Stimulated activated CD4-positive, alpha-beta T cell treated with anti-CD3 and anti-CD28 coated beads, Interleukin-4, amount 100 ng/mL, for 24 hours (primary cell): ENCODE measurements at places on chromosomes 3 and 15.

- peak; percentile 51 for DNase-seq
Measured at GRCh38 chr3:195522254-195523023, 20.7 kb downstream of the PPP1R2 start.

DNA sequence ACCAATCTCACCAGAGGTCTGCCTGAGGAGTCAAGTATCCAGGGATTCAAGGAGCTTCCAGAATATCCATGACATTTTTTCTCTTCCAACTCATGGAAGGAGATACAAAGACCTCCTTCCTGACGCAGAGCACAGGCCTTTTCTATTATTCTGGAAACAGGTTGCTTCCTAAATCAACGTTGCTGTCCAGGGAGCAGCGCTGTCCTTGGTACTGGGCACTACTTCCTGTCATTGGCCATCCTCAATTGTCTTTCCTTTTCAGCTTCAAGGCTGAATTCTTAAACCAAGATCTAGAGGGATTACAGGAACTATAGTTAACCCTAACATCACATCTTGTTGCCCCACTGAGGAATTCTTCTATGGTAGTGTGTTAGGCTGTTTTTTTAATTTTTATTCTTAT, 50.4 kb upstream of the TBC1D21 start:
- no peak for DNase-seq

- DNase-seq = no peak
Measured at GRCh38 chr3:28077572-28077971, 163.8 kb upstream of the CMC1 start.

- no peak for DNase-seq
Measured at GRCh38 chr3:55904716-55905115, 417.6 kb upstream of the WNT5A start.

GRCh38 chr3:67376416-67376815, 278.0 kb downstream of the SUCLG2 start:
- DNase-seq = no peak

DNA sequence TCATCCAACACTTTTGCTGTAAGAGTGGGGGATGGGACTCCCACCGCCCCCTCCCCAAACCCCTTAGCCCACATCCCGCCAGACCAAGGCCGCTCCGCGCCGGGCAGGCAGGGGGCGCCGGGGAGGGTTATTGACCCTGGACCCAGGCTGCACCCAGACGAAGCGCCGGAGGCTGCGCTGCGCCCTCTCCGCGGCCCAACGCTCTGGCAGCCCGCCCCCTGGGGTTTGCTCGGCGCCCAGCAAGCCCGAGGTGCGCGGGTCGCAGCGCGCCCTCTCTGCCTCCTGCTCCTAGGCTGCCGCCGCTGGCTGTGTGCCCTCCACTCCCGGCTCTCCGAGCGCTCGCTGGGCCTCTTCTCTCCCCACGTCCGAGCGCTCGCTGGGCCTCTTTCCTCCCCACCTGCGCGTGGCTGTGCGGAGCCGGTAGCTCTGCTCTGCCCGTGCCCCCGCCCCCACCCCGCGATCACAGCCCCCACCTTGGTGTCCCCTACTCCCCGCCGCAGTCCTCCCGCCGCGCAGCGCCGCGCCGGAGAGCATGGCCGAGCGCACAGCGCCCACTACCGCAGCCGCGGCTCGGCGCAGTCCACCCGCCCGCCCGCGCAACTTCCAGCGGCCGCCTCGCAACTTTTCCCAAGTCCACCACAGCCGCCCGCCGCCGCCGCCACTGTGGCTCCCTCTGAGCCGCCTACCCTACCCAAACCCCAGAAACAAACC, 1.2 kb downstream of the MECOM start:
- DNase-seq = peak; percentile 20

- no peak for DNase-seq
Measured at GRCh38 chr3:24483873-24484272, 10.8 kb downstream of the THRB start.

DNA sequence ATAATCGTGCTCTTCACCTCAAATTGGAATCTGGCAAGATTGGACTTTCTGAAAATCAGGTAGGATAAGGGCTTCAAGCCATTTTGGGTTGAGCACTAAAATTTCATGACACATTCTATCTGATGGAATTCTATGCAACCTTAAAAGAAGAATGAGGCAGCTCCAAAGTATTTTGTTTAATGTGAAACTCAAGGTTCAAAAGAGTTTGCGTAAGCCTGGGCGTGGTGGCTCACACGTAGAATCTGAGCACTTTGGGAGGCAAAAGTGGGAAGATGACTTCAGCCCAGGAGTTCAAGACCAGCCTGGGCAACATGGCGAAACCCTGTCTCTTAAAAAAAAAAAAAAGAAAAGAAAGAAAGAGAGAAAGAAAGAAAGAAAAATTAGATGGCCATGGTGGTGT, 3.6 kb upstream of the PLA1A start:
- no peak for DNase-seq

GRCh38 chr3:188624384-188624783, 470.4 kb downstream of the LPP start:
- DNase-seq = no peak

DNA sequence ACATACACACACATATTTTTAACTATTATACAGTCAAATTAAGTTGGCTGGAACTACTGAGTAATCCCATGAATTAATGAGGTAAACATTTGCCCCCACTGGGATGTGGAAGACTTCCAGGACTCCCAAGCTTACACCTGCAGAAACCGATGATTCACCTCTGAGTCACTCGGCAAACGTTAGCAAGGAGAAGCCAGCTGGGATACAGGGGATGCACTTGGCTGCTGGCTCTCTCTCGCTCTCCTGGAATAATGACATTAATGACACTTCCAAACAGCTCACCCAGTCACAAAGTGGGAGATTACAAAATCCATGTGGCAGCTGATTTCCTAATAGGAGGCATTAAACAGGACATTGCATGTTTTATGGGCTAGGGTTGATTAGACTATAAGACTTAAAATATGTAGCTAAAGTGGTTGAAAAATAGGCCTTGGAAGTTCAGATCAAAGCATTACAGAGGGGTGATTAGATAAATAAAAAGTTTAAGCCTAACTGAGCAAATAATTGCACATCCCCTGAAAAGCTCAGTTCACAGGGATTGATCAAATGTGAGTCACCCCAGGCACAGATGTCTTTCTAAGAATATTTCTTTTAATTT, 500.9 kb downstream of the SOX2 start:
- DNase-seq = no peak

GRCh38 chr3:184769382-184770170, 42.4 kb upstream of the VPS8 start:
- DNase-seq = no peak

DNA sequence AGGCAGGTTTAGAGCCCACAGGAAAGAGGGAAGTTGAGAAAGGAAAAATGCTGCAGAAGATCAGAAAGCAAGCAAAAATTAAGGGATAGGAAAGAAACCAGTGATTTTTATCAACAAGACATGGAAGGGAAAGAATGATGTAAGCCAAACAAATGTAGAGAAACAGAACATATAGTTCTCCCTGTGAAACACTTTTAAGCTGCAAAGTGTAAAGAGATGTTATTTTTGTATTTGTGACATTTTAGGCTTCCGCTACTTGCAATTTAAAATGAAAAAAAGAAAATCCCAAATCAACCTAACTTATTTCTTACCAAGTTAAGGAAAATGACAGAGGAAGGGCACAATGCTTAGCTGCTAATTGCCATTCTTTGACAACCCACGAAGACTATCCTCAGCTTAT, 111.6 kb downstream of the PDCD6IP start:
- DNase-seq = no peak

DNA sequence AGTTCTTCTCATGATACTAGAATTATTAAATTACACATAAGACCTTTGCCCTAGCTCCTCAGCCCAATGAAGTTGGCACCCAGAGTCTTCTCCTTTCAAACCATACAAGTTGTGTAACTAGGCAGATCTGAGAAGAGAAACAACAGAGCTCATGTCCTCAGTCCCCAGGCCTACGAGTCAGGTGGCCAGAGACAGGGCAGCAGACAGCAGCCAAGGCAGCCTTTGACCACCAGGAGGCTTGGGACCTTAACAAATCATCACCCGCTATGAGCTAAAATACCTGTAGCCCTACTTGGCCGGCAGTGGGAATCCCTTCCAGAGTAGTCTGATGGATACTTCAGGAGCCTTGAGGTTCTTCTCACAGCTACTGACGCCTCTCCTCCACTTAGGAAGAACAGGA, 18.3 kb downstream of the STIMATE start:
- no peak for DNase-seq

DNA sequence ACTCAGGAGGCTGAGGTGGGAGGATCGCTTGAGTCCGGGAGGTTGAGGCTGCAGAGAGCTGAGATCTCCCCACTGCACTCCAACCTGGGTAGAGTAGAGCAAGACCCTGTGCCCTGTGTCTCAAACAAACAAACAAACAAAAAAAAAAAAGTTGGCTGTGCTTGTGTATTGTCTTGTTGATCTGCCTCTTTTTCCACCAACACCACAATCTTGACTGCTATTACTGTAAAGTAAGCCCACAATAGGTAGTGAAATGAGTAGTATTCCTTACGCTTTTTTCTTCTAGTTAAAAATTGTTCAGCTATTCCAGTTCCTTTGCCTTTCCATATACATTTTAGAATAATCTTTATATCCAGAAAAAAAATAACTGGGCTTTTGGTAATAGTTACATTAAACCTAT, 35.5 kb downstream of the PTH1R start:
- no peak for DNase-seq

- DNase-seq = no peak
Measured at GRCh38 chr3:57978316-57978715, 29.9 kb upstream of the FLNB start.

GRCh38 chr15:67232591-67232990, 21.9 kb downstream of the AAGAB start:
- DNase-seq = no peak

GRCh38 chr15:68589783-68590710, 11.3 kb downstream of the CORO2B start:
- DNase-seq = no peak

DNA sequence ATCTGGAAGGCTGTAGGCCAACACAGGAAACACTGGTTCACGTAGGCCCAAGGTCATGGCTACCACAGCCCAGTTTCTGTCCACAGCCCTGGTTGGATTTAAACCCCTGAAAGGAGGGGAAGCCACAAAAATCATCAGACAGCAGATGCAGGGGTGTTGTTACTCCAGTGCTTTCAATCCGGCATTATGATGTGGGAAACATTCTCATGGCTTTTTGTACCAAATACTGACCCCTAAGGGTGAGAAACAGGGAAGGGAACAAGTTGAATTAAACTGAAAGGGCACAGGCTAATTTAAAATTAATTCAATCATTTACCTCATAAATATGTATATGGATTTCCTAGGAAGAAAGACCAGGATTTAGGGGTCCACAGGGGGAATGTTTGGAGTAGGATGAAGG, 375.6 kb downstream of the CTNNB1 start:
- DNase-seq = no peak

DNA sequence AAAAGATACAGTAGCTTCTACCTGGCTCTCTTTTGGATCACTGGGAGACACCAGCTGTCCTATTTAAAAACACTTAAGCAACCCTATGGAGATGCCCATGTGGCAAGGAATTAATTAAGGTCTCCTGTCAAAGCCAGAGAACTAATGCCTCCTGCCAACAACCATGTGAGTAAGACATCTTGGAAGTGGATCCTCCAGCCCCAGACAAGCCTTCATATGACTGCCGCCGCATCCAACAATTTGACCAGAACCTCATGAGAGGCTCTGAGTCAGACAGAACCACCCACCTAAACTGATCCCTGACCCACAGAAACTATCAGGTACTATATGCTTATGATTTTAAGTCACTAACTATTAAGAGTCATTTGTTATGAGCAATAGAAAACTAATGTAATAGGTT, 22.3 kb downstream of the IFT80 start:
- no peak for DNase-seq

DNA sequence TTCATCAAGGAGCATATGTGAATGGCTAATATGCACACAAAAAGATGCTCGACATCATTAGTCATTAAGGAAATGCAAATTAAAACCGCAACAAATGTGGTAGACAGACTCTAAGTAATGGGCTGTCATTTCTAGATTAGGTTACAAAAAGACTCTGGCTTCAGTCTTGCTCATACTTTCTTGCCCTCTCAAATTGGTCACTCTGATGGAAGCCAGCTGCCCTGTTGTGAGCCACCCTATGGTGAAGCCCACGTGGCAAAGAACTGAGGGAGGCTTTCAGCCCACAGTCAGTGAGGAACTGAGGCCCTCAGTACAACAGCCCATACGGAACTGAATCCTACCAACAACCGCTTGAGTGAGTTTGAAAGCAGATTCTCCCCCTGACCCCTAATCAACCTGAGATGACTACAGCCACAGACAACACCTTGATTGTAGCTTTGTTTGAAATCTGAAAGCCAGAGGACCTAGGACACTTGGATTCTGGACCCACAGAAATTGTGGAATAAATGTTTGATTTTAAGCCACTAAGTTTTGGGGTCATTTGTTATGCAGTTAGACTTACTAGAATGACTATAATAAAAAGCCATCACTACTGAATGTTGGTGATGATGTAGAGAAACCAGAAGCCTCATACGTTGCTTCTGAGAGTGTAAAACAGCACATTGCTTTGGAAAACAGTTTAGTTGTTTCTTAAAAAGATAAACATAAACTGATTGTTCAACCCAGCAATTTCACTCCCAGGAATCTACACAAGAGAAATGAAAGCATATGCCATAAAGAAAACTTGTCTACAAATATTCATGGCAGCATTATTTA, 45.7 kb downstream of the EHHADH start:
- DNase-seq = peak; percentile 7

DNA sequence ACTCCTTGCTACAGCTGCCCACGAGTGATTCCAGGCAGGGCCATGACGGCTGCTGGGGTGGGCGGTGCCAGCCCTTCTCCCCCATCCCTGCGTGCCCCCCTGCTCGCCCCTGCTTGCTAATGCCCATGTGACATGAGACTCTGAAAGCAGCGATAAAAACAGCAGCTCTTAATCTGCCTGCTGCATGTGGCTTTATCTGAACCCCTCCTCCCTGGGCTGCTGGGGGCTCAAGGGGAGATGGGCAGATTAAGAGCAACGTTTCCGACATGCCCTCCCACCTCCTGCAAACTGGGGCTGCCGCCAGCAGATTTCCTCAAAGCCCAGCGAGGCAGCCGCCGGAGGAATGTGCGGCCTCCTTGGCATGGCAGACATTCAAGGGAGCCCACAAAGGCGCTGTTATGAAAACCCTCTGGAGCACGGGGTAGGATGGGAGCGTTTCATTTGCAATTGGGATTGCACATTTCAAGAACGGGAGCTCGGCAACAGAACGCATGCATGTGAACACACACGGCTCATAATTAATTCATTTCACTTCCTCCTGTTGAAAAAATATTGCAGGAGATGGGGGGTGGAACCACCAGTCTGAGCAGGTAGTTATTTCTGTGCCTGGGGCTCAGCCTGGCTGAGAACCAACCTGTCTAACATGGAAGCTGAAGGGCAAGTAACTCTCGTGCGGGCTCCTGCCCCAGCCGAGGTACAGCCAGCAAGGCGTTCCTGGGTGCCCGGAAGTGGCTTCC, 504.2 kb upstream of the PROK2 start:
- DNase-seq = no peak

- DNase-seq = peak; percentile 13
Measured at GRCh38 chr15:66701422-66702034, 508 bp upstream of the SMAD6 start.

DNA sequence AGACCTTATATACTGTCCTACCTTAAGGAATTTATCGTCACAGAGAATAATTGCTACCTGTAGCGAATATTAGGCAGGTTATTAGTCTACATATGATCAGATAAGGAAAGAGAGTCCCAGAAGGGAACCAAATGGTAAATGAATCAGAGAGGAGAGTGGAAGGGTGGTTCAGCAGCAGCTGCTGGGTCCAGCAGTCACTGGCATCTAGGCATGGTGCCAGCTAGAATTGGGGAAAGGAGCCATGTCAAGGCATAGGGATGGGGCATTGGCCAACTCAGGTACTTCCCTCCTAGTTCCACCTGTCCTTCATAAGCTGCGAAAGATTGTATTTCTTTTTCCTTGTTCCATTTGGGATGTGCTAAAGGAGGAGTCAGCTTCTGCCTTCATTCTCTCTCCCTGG, 23.4 kb downstream of the HACD3 start:
- no peak for DNase-seq
